ENCODE measurements at places on chromosomes 5 and 9. TPM values are rescaled to one million over a fixed set of nuclear protein-coding genes. Genes with fewer than 3 reads are reported as not detected.

The MLANA gene
- not detected for total RNA-seq

The COL27A1 gene
- 0.30 TPM for total RNA-seq

DNA sequence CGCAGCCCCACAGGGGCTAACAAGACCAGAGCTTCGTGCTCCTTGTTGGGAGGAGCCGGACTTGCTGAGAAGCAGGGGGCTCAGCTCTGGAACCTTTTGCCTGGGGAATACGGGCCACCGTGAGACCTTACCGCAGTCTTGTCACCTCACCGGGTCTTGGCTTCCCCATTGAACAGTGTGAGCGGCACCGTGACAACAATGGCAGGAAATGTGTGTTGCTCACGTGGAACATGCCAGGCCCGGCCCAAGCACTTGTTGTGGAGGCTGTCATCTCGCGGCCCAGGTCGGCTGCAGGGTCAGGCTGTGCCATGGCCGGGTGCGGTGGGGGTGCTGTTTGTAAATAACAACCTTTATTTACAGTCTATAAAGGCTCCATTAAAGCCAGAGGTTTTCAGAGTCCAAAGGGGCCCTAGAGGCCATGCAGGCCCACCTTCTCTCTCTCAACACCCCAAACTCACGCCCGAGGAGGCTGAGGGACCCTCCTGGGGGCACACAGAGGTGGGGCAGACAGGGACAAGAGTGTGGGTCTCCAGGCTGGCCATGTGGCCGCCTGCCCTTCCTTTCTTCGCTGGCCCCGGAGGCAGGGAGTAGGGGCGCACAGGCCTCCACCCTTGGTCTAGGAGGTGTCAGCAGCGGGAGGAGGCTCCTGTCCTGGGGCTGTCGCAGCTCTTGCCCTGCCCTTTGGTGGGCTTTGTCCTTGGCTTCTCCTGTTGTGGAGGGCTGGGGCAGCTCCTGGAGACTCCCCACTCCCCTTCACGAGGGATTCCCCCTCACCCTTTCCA lies 79.7 kb downstream of the TSPAN17 start:
- DNase-seq, result no peak

DNA sequence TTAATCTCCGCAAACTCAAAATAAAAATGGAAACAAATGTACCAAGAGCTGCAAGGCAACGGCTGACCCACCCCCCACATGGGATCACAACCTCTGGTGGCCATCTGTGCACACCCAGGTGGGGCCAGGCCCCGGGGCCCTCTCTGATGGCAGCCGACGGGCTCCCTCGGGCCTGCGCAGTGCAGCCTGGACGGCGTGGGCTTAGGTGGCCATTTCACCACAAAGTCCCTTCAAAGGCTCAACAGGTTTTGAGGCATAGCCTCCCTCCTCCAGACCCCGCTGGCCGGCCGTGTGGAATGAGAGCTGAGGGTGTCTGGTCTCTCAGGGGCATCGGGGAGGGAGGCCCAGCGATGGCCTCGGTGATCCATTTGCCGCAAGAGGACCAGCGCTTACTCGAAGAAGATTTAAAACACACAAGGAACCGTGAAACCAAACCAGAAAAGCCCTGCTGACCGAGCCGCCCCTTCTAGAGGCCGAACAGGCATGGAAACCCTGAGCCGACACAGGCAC lies 42.7 kb upstream of the CEP72 start:
- DNase-seq, result no peak

DNA sequence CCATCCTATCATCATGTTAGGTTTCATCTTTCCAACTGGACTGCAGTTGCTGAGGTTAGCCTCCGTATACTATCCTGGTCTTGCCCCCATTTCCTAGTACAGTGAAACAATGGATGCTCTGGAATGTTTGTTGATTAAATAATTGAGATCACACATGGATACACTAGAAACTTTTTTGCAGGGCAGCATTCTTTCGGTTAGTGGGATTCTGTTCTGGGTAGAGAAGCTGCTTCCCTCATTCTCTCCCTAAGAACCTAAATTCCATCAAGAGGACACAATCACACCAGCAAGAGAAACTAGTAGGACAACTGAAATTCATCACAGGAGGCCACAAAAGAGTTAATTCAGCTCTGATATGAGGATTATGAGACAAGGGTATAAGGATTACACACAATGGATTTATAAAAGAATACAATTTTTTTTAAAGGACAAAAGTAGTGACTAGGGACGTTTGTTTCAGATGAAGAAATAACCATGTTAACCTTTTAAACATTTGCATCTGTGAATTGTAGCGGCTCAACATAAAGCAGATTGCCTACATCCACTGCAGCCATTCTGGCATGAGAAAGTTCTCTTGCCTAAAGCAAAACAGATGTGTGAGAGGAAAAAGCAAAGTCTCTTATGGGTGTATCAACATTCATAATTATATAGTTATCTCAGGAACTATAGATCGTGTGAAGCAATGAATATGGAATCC lies 162.7 kb upstream of the LHFPL2 start:
- DNase-seq, result no peak

GRCh38 chr5:19169426-19169825 lies 818.6 kb downstream of the CDH18 start:
- no peak for DNase-seq

- DNase-seq, result no peak
These were observed 426.3 kb downstream of the CETN3 start for GRCh38 chr5:89983216-89983615.

The IL9 gene
- total RNA-seq, result not detected

The CER1 gene
- total RNA-seq, result not detected

DNA sequence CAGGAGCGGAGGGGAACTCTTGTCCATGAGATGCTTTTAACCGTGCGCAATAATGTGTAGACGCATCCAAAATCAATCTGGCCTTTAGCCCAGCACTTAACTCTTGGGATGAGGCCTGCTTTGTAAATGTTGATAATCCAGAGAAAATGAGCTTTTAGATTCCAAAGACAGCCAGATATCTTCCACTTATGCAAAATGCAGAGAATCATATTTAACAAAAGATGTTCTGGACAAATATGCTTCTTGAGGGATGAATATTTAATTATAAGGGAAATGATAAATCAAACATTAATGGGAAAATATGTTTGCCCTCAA lies 5.6 kb downstream of the S1PR3 start:
- DNase-seq, result no peak

Measured in CD4-positive, CD25-positive, alpha-beta regulatory T cell (primary cell).